ENCODE measurements at places on chromosomes 6 and 20.

- no peak for DNase-seq
Observed at GRCh38 chr6:133546098-133546497, 304.9 kb downstream of the EYA4 start.

DNA sequence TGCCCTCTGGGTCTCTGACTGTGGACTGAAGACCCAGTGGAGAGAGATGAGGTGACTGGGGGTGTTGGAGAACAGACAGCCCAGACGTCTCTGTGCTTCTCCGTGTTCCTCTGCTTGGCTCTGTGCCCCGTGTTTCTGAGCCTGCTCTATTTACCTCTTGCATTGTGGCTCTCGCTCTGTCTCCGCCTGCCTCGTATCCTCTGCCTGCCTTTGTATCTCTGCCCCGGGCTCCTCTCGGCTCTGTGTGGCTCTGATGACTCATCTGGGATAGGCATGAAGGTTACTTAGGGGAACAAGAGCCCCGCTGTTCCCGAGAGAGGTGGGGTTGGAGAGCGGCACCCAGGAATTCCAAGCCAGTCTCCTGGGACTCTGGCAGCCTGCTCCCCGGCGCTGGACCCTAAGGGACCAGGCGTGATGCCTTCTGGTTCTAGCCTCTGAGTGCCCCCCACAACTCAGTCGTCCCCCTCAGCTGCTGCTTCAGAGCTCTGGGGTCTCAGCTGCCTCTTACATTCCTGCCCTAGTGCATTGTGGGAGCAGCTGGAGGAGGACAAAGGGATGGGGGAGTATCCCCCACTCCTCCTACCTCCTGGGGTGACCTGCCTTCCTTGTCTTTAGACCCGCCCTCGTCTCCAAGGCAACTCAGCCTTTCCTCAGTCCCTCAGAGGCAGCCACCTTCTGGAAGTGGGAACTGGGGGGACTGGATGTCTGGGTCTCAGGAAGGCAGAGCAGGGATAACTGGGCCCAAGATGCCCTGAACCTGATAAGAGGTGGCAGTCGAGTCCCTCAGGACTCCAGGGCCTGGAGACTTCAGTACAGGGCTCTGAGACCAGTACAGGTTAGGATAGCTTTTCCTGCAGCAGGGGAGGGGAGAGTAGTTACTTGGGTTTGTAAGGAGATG is 1.9 kb downstream of the DDR1 start:
- DNase-seq: no peak

DNA sequence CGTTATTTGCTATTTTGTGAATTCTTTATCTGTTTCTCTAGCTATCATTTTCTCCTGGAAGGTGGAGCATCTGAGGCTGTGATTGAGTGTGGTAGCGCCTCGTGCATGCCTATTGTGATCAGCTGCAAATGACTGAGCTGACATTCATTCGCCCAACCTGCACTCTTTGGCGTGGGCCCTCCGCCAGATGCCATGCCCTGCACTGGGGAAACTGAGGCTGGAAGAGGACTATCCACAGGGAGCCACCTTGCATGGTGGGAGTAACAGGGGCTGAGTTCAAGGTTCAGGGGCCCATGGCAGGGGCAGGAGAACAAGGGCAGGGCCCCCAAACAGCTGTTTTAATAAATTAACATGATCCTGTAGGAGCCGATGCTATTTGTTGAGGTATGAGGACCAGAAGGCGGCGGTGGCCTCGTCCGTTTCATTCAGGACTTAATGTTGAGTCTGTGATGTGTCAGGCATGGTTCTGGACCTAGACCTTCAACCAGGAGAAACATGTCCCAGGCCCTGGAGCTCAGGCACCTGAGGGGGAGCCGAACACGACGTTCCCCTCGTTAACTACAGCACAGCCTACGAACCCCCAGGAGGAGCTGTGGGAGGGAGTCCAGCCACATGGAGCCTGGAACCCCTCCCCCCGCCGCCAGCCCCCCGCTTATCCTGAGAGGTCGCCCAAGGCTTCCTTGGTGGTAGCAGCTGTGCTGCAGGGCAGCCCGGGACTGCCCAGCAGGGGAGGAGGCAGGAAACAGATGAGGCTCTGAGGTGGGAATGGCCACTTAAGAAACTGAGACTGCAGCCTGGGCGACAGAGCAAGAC is 242.9 kb downstream of the CDH4 start:
- no peak for DNase-seq

- DNase-seq: peak; percentile 26
Observed at GRCh38 chr6:7108196-7108963, 619 bp downstream of the RREB1 start.

DNA sequence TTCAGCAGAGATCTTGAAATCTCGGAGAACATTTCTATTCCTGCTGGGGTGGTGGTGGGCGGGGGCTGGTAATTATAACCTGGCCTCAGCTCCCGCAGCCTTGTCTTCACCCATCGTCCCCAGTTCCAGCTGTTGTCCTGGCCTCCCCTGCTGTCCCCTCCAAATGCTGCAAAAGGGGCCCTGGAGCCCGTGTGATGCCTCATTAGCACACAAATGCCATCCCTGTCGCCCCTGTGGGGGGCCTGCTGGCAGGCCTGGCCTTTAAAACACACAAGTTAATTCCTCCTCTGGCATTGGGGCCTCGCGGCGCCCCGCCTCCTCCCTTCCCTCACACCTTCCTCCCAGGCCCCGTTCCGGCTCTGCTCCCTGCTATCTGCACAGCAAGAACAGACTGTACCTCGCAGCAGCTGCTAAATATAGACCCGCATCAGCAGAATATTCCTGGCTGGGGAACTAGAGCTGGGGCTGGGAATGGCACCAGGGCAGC is 85.7 kb downstream of the CDH22 start:
- DNase-seq: no peak

DNA sequence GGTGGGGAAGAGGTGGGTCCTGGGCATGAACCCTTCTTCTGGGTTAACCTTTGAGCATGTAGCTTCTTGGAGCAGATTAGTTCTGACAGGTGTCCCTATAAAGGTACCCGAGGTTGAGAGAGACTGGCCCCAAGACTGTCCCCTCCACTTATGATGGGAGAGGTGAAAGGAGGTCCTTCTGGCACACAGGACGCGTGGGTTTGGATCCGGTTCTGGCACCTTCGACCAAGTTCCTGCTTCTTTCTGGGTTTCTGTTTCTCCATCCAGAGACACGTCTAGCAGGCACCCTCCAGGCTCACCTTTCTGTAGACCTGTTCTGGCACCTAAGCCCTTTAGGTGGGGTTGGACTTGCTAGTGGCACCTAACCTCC is 4.1 kb downstream of the PAX1 start:
- no peak for DNase-seq

DNA sequence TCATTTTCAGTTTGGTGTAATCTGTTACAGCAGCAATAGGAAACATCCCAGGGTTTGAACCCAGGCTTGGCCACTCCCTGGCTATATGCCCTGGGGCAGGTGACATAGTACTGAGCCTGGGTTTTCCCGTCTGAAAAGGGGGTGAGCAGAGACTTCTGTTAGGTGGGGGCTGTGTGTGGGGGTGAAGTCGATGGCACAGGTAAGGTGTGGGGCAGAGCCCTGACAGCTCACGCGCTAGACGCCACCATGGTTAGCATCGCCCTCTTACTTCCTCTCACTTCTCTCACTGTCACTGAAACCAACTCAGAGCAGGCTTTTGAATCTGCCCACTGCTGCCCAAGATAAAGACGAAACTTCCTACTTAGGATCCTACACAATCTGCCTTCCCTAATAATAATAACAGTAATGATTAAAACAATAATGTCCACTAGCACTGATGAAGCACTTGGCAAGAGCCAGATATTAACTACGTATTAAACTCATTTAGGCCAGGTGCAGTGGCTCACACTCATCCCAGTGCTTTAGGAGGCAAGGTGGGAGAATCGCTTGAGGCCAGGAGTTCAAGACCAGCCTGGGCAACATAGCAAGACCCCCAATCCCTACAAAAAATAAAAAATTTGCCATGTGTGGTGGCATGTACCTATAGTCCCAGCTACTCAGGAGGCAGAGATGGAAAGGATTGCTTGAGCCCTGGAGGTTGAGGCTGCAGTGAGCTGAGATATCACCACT is 117.9 kb upstream of the PTPN1 start:
- DNase-seq: no peak

GRCh38 chr6:33761922-33762629 is 15.4 kb upstream of the IP6K3 start:
- DNase-seq: no peak

GRCh38 chr6:71123051-71123450 is 165.6 kb upstream of the OGFRL1 start:
- no peak for DNase-seq

DNA sequence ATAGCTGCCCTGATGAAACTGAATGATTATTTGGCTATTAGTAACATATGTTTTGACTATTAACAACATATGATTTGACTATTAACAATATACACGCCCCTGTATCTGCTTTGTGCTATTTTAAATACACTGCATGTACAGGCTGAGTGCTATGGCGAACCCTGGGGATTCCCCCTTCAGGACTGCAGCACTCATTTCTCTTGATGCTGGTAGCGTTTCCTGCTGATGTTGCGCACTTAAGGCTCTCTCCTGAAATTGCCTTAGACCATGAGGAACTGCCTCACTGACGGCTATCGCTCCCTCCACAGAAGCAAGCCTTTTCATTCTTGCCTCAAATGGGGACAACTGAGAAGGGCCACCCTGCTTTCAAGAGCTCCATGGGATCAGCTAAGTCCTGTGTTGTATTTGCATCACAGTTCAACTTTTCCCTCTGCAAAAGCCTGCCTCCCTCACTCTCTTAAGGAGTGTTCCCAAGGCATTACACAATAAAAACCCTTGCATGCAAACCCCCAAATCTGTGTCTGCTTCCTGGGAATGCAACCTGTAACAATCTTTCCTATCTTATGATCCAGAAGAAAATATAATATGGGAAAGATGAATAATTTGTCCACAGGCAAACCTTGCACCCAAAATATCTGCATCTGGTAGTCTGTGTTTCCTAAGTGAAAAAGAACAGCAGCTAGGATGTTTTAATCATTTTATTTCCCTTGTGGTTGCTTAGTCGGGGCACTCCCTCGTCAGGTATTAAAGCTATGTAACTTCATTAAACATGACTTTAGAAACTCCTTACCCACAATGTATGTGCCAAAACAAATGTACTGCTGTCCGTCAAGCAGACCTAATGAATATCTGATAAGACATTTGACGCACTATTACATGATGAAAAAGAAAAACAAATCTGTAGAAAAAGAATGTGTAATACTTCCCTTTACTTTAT is 456.4 kb downstream of the COL12A1 start:
- no peak for DNase-seq

GRCh38 chr20:48098866-48099265 is 313.6 kb upstream of the SULF2 start:
- no peak for DNase-seq

DNA sequence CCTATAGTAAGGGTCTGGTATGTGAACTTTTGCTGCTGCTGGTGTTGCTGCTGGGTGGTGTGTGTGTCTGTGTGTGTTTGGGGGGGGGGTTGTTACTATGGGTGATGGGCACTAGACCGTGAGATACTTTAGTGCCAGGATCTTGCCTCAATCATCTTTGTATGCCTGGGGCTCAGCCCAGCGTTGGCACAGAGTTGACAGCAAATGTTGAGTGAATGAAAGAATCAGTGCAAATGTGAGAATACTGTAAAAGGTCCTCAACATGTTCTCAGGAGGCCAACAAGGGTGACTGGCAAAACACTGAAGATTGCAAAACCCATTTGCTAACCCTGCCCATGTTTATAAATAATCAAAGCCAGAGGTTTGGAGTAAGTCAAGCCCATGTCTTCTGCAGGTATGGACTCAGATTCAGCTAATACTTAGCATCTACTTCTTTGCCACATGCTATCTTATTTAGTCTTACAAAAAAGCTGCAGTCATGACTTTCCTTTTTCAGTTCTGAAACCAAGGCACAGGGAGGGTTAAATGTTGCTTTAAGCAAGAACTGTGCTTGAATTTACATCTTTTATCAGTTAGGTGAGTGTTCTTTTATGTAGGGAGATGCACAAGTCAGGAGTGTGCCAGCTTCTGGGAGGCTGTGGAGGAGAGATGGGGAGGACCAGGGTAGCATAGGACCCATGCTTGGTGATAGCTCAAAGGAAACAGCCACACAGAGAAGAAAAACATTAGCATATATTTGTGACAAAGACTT is 125.3 kb upstream of the SPACA1 start:
- no peak for DNase-seq

GRCh38 chr6:109253366-109253765 is 128.9 kb downstream of the CD164 start:
- DNase-seq: no peak

DNA sequence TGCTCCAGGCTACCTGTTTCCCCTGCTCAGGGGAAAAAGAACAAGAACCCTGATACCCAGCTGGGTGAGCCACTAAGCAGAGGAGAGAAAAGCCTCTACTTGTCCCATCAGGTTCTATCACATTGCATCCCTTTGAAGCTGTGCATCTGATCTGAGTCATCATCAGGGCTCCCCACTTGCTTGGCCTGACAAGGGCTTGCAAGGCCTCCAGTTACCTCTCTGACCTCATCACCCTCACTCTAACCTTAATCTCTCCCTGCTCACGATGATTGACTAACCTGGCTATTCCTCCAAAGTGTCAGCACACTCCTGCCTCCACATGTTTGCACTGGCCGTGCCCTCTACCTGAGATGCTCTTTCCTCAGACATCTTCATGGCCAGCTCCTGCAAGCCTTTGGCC is 309.5 kb upstream of the CHD6 start:
- DNase-seq: no peak

GRCh38 chr20:46833360-46833759 is 61.3 kb upstream of the EYA2 start:
- DNase-seq: no peak

- DNase-seq: no peak
Observed at GRCh38 chr20:59214073-59214472, 50.5 kb downstream of the ZNF831 start.

GRCh38 chr6:16476861-16477260 is 238.5 kb downstream of the GMPR start:
- no peak for DNase-seq

GRCh38 chr6:22737331-22737730 is 168.0 kb downstream of the HDGFL1 start:
- DNase-seq: no peak

- no peak for DNase-seq
Observed at GRCh38 chr6:48109944-48110343, 1.1 kb downstream of the PTCHD4 start.

DNA sequence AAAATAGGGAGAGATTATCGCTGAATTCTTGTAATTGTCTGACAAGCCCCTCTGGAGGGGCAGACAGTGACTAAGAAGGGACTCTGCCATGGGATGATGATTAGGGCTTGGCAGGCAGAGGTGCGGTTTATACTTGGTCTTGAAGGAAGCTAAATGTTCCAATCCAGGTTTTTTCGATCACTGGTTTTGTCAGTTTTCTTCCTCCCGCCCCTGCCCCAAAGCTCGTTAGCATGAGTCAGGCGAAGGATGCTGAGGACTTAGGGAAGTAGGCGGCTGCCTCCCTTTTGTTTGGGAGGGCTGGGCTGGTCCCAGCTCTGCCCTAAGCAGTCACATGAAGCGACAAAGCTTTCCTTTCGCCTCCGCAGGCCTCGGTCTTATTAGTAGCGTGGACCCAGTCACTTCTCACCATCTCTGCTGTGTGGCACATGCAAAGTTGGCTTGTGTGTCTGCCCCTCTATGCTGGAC is 314.2 kb downstream of the CDC5L start:
- no peak for DNase-seq

- no peak for DNase-seq
Observed at GRCh38 chr20:45339084-45339483, 9.1 kb downstream of the SDC4 start.

- no peak for DNase-seq
Observed at GRCh38 chr6:113421997-113422396, 435.1 kb upstream of the MARCKS start.

All from stimulated activated CD8-positive, alpha-beta memory T cell treated with anti-CD3 and anti-CD28 coated beads, Interleukin-12 subunit alpha, Interleukin-12 subunit beta, amount 100 ng/mL, for 4 hours (primary cell).